ENCODE measurements at places on chromosomes 13 and 19.

GRCh38 chr19:17685451-17686022 lies 2.6 kb downstream of the UNC13A start:
- no peak for DNase-seq

DNA sequence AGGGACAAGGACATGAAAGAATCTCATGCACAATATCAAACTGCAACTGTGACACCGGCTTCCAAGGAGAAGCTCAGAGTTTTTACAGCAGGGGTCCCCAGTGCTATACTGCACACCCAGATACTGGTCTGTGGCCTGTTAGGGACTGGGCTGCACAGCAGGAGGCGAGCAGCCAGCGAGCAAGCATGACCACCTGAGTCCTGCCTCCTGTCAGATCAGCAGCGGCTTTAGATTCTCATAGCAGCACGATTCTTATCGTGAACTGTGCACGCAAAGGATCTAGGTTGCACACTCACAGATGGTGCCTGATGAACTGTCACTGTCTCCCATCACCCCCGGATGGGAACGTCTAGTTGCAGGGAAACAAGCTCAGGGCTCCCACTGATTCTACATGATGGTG lies 13.1 kb upstream of the CD22 start:
- DNase-seq: no peak

DNA sequence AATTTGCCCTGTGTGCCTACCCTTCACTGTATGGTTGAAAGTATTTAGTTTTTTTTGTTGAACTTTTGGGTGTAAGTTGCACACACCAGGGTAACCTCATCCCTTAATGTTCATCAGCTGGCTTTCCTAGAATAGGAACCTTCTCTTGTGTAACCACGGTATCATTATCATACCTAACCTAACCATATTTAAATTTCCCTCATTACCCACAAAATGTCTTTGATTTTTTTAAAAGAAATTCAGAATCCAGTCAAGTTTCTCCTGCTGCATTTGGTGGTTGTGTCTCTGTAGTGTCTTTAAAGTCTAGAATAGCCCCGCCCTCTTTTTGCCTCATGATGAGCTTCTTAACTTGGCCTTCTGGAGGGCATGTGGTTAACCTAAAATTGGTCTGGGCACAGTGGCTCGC lies 80.3 kb downstream of the RYR1 start:
- no peak for DNase-seq

GRCh38 chr19:39218230-39219007 lies 14.4 kb upstream of the SYCN start:
- DNase-seq: no peak

DNA sequence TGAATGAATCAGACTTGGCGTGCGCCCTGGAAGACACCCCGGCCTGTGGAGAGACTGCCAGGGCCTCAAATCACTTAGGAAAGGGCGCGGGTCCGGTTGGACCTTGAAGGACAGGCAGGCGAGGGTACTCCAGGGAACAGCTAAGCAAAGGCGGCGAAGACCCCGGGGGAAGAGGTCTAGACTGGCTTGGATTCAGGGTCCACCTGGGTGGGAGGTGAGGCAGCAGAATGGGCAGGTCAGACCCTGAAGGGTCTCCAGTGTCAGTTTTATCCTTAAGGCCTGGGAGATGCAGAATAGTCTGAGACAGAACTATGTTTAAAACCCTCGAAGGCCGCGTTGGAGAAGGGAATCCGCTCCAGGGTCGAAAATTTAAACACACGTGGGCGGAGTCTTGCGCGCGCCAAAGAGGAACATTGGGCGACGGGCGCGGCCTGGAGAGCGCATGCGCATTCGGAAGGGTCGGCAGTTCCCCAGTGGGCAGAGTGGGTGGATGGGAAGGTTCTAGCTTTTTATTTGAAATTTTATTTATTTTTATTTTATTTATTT lies 567 bp upstream of the SMG9 start:
- peak; percentile 60 for DNase-seq

GRCh38 chr19:40326201-40326600 lies 22.0 kb downstream of the C19orf47 start:
- DNase-seq: no peak

DNA sequence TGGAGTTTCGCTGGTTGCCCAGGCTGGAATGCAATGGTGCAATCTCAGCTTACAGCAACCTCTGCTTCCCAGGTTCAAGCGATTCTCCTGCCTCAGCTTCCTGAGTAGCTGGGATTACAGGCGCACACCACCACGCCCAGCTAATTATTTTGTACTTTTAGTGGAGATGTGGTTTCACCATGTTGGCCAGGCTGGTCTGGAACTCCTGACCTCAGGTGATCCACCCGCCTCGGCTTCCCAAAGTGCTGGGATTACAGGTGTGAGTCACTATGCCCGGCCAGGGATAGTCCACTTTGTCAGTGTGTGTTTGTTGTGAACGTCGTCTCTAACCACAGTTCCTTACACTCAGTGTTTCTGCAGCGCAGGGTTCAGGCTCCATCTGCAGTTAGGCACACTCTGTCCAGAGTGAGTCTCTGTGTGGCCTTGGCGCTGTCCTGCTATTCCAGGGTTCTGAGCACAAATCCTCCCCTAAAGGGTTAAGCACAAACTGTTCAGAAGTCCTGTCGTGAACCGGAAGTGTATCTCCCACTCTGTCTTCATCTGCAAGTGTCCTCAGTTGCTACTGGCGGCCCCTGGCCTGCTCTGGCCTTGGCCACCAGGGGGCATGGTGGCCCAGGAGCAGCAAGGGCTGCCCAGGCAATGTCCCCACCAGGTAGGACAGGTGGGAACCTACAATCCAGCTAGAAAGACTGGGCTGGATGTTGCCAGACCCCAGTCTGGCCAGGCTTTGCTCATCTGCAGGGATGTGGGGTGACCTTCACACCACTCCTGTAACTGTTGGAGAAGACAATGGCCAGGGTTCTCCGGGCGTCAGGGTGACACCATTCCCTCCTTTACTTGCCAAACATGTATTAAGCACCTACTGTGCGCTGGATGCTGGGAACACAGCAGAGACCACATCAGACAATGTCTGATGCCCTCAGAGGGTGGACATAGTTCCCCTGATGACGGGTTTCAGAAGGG lies 38.8 kb upstream of the GATAD2A start:
- peak; percentile 40 for DNase-seq
